ENCODE measurements at places on chromosomes 7 and 10.

GRCh38 chr10:60187691-60188090 is 202.0 kb downstream of the ANK3 start:
- no peak for DNase-seq

DNA sequence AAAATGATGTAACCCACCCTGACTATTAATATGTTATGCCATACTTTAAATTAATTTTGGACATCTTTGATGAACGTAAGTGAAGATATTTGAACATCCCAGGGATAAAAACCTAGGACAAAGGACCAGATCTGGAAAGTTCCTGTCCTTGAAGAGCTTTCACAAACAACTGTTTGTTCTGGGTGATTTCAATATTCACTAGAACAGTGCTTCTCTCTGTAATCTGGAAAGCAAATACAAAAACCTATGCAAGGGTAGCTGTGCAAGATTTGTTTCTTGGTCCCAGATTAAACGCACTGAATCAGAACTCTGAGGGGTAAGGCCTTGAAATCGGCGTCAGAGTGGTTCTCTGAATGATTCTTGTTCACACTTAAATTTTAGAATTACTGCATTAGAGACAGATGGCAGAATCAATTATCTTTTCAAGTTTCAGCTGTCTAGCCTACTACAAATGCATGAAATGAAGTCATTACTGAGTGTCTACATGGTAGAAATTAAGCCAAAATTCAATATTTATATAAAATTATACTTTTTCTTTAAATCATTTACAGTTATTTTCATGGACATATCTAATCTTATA is 69.6 kb upstream of the CSTF2T start:
- DNase-seq: no peak

DNA sequence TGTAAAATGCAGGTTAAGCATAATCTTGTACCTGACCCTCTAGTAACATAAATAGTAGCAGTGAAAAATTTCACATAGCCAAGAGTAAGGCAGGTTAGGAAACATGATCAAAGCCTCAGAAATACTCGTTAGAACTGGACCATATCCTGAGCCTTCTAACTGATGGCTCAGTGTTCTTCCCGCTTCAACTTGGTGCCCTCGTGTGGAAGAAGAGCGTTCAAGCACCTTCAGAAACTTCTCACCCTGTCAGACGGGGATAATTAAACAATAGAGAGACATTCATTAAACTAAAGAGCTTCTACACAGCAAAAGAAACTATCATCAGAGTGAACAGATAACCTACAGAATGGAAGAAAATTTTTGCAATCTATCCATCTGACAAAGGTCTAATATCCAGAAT is 124.5 kb downstream of the MYOF start:
- peak; percentile 32 for DNase-seq

DNA sequence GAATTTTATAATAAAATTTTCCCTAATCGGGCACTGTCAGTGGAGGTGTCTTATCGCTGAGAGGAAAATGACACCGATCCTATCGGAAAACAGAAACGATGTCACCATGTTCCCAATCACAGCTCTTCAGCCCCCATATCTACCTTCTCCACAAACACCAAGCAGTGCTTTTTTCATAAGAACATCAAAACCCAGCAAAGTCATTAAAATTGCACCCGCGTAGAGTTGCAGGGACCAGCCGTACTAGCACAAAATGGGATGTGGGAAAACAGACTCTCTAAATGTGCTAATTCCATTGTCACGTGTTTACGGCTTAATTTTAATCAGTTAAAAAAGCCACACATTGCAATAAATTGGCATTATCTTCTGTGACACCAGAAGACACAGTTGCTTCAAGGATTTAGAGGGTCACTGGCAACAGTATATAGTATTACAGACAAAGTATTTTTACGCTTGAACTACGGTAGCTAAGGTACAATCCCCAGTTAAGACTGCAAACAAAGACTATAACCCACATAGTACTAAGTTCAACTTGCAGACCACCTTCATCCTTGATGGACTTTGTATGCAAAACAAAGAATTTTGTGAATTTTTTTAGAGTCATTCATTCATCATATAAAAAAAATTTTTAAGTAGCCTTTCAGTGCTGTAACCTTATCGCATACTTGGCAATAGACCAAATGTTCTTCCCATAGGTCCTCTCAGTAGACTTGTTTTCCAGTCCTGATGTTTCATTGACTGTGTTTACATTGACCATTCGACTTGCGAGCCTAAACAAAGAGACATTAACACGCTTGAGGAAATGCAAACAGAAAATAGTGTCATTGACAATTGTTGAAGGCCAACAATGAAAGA is 116.0 kb downstream of the VTI1A start:
- no peak for DNase-seq

GRCh38 chr10:68628576-68629127 is 68.5 kb downstream of the TET1 start:
- DNase-seq: no peak
